ENCODE measurements at places on chromosomes 7 and 10.

DNA sequence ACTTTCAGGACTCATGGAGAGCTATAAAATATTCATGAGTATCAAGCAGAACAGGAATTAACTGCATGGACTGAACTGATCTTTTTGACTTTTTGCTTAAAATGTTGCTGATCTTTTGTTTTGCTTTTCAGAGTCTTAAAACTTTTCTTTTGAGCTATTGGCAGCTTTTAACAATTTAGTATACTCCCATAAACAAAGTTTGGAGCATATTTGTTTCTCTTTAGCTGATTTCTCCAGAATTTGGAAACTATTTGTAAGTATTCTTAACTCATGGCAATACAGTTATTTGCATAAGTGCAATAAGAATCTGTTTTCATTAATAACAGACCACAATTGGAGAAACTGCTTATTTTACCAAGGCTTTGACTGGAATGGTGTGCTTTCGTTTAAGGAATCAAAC, 73.4 kb upstream of the C1GALT1 start:
- no peak for DNase-seq

DNA sequence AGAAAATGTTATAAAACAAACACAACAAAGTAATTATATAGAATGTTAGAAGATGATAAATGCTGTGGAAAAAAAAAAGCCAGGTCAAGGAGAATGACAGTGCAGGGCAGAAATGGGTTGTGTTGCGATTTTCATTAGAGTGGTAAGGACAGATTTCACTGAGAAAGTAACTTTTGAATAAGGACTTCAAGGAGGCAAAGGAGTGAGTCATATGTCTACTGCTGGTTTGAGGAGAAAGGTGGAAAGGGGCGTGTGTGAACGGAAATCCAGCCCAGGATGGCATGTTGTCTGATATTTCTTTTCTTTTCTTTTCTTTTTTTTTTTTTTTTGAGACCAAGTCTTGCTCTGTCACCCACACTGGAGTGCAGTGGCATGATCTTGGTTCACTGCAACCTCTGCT, 12.3 kb upstream of the DLD start:
- no peak for DNase-seq

- DNase-seq, result no peak
Measured at GRCh38 chr7:26293569-26294308, 2.1 kb downstream of the SNX10 start.

DNA sequence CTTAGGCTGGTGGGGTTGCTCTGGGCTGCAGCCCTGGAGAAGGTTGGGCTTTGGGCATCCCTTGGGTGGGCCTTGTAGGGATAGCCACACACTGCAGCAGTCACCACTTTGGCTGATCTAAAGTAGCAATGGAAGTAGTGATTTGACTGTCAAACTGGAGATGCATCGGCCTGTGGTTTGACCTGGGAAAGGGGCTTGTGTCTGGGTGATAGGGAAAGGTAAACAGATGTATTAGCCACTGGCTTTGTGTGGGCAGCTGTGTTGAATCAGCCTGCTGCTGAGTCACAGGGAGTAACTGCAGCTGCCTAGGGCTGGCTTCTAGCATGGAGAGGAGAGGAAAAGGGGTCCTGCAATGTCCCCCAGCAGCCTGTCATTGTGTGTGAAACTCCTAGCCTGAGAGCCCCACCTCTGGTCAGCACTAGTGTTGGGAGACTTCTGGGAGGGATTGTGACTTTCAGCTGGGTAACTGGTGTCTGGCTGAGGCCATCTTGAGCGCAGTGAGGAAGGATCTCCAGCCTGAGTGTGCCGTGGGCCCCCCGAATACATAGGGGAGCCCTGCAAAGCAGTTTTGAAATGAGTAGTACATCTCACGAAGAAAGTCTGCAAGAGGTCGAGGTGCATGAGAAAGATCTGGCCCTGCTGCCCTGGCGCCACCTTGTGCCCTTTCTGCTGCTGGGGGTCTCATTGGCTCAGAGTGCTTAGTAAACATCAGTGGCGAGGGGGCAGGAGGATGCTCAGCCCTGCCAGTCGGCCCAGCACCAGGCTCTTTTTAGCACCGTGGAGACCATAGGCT, 117.3 kb downstream of the FANK1 start:
- no peak for DNase-seq

DNA sequence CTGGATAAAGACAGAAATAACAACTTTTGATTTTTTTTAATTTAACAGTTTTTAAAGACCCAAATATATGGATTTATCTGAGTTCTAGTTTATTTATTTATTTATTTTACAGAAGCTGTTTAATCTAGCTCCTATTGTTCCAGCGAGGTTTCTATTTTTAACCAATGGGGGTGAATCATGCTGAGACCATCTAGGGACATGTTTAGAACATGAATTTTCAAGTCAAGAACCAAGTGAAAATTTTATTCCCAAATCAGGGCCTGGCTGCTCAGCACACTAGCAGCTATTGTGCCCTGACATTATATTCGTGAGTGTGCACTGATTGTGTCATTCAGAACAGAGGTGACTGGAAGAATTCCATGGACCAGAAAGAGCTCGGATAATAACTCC, 24.6 kb upstream of the MPP7 start:
- DNase-seq, result no peak

GRCh38 chr10:102247734-102248133, 2.4 kb downstream of the GBF1 start:
- no peak for DNase-seq

- DNase-seq, result no peak
Measured at GRCh38 chr7:129786825-129787563, 165.8 kb downstream of the UBE2H start.

GRCh38 chr10:103558911-103559310, 65.4 kb downstream of the NEURL1 start:
- no peak for DNase-seq

DNA sequence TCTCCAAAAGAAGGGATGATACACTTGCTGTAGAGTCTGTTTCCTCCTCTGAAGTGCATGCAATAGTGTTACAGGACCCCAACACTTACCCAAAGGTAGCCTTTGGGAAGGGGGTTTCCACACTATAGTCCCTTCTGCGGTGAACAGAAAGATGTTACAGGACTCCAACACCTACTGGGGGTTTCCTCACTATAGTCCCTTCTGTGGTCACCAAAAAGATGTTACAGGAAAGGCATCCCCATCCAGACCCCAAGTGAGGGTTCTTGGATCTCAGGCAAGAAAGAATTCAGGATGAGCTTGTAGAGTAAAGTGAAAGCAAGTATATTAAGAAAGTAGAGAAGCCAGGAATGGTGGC, 69.2 kb upstream of the PIK3CG start:
- no peak for DNase-seq

Data from HuH-7 (cell line).